ENCODE measurements at places on chromosomes 13 and 19.

- DNase-seq: peak; percentile 58
Measured at GRCh38 chr19:50377051-50377461, 799 bp downstream of the NR1H2 start.

GRCh38 chr19:41233748-41234240, 14.8 kb downstream of the AXL start:
- DNase-seq: no peak

DNA sequence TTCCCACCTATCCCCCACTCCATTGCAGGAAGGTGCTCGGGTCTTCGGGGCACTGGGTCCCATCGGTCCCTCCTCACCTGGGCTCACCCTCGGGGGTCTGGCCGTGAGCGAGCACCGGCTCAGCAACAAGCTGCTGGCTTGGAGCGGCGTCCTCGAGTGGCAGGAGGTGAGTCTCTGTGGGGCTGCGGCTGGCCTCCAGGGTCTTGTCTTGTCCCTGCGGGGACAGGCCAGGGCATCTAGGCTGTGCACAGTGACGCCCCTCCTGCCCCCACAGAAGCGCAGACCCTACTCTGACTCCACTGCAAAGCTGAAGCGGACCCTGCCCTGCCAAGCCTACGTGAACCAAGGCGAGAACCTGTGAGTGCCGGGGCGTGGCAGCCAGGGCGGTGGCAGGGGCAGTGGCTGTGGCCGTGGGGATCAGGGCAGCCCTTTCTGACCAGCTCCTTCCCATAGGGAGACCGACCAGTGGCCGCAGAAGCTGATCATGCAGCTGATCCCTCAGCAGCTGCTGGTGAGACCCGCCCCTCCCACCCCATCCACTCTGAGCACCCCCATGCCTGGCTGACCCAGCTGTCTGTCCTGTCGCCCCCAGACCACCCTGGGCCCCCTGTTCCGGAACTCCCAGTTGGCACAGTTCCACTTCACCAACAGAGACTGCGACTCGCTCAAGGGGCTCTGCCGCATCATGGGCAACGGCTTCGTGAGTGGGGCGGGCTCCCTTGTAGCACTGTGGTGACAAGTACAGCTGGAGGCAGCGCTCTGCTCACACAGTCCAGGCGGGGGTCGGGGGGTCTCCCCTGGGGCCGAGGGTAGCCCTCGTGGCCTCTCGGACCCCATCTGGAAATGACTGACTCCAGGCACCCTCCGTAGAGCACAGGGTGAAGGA, 3.7 kb downstream of the PTOV1 start:
- no peak for DNase-seq

- no peak for DNase-seq
Measured at GRCh38 chr13:89315287-89315686, 1644.1 kb downstream of the SLITRK5 start.

DNA sequence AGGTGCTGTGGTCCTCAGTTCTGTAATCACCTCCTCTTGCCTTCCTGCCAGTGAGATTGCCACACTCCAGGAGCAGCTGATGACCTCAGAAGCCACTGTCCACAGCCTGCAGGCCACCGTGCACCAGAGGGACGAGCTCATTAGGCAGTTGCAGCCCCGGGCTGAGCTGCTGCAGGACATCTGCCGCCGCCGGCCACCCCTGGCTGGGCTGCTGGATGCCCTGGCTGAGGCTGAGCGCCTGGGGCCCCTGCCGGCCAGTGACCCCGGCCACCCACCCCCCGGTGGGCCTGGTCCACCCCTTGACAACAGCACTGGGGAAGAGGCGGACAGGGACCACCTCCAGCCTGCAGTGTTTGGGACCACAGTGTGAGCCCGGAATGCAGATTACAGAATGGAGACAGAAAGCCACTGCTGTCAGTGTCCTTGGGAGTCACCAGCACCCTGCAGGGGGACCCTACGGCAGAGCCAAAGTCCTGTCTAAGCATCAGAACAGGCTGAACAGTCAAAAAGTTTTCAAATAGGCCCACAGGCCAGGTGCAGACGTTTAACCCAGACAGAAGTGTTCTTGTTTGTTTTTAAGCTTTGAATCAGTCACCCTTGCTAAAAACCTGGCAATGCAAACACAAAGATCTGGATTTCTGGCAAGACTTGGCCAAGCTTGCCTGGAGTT, 4.2 kb downstream of the VMAC start:
- no peak for DNase-seq
